Activated CD4-positive, CD25-positive, alpha-beta regulatory T cell treated with anti-CD3 and anti-CD28 coated beads, Interleukin-2, amount 50 U/mL, for 24 hours (primary cell): ENCODE measurements at places on chromosomes 1 and 21.
A peak's percentile ranks its signal among the peaks of the same experiment; 100 is the strongest.

- no peak for ATAC-seq
Observed at GRCh38 chr1:31757989-31758388, 6.2 kb downstream of the ADGRB2 start.

- peak; percentile 43 for ATAC-seq
Observed at GRCh38 chr1:13781907-13782633, 82.1 kb downstream of the PRDM2 start.

DNA sequence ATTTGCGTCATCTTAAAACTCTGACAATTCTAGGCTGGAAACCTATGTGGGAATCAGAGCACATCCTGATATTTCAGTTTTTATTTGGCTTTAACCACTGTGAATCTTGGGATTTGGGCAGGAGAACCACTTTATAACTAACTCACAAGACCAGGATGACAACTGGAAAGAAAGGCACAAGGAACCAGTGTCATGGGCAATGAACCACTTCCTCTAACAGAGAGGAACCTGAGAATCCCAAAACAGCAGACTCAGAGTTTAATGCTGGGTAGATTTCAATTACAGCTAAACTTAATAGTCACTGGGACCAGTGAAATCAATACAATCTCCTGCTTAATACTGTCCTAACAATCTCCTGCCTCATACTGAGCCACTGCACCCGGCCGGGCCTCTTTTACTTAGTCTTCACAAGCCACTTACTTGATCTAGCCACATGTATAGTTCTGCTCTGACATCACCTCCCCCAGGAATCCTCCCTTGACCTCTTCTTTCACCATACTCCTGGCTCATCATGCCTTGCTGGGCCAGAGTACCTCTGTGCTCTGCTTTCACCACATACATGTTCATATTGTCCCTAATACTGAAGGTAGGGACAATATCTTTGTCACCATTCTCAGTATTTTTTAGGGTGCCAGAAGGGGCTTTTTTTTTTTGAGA lies 20.2 kb upstream of the SLFNL1 start:
- ATAC-seq, result no peak

DNA sequence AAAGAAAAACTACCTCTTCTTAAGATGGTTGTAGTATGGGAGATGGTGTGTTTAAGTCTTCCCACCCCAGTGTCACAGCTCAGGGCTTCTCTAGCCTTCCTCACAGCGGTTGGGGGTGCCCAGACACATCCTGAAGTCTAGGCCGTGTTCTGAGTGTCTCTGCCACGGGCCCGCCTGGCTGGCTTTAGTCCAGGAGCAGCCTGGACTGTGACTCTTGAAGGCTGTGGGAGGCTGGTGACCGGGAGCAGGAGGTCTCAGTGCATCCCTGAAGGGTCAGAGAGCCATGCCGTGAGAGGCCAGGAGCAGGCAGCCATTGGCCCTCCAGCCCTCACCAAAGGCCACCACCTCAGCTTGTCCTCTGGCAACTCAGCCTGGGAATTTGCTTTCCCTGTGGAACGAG lies 4.5 kb downstream of the EPHX1 start:
- ATAC-seq, result no peak

- ATAC-seq, result no peak
Observed at GRCh38 chr1:6554907-6555778, at the start of gene TAS1R1. Gene TAS1R1 (plus strand): TSS chr1:6555307. CDS start chr1:6555374, 67 bp downstream.

DNA sequence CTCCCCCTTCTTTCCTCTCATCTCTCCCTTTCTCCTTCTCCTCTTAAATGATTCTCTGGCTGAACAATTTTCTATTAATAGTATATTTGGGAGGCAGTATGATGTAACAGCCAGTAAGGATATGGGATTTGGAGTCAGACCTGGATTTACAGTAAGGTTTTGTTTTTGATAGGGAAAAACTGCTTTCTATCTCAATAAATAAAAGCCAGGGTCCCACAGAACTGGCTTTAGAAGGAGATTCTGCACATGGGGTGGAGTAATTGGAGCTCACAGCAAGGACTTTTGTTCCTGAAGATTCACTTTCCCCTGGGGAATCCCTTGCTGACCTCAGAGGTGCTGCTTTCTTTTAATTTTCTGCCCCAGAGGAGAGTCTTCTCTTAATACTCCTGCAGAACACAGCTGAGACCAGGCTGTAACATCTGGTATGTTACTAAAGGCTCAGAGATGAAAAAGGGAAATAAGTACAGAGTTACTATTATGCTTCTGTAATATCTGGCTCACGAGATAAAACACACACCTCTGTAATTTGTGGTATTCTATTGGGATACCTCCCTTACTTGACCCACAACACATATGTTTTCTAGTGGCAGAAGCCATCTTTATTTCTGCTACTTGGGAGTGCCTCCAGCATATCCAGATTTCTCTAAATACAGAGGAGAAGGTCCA lies 13.4 kb downstream of the EPB41 start:
- no peak for ATAC-seq

- no peak for ATAC-seq
Observed at GRCh38 chr1:76340056-76340455, 265.5 kb downstream of the ST6GALNAC3 start.

DNA sequence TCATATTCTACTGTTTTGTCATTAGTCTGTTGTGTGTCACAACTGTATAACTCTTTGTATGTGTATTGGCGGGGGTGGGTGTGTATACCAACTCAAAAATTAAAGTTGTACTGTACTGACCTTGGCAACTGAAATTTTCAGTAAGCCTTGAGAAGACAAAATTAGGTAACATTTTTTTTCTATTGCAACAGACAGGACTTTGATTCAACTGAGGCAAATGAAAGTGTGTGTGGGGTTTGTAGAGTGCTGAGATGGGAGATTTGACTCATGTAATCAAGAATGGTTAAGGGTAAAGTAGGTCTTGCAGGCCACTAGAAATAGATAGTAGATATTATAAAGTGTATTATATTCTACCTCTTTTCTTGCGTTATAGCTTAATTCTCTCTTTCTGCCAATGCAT lies 14.6 kb upstream of the B3GALT2 start:
- no peak for ATAC-seq

DNA sequence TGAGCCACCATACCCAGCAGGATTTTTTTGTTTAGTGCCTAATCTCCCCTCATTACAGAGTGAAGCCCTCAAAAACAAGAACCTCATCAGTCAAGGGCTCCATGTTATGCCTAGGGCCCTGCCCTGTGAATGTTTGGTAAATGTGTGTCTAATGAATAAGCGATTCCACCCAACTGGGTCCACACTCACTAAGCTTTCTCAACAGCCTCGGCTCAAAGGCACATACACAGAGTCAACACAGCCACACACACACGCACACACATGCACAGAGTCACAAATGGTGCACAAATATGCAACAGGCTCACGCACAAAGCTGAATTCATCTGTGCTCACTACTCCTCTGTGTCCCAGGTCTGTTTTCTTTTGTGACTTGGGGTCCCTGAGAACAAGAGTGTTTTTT lies 11.7 kb upstream of the SYNC start:
- ATAC-seq, result no peak
